ENCODE measurements at places on chromosomes 4 and X. TPM values are rescaled to one million over a fixed set of nuclear protein-coding genes. Genes with fewer than 3 reads are reported as not detected.

TASL gene
- not detected for total RNA-seq

GYPA gene
- total RNA-seq, result not detected

FAM184B gene
- total RNA-seq, result 0.12 TPM

TLR2 gene
- total RNA-seq, result 0.35 TPM

MAGEA1 gene
- not detected for total RNA-seq

CT47B1 gene
- not detected for total RNA-seq

KCND1 gene
- 3.5 TPM for total RNA-seq
